Right renal pelvis (tissue), 4 donors: ENCODE measurements at places on chromosomes 7 and 10.

DNA sequence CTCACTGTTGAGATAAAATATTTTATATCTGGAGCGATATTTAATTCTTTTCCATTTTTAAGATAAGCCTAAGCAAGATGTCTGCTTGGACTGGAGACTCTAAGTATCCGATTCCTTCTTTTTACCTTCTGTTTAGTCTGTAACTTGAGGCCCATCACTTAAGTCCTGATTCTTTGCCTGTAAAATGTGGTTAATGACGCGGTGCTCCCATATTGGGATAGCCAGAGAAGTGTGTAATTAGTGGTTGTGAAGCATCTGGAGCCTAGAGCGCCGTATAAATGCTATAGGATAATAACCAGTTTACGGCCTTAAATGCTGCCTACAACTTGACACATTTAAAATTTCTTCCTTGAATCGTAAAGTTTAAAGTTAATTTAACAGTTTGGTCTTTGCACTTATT is 132.9 kb downstream of the CHN2 start:
- no peak for DNase-seq

- no peak for DNase-seq
Observed at GRCh38 chr10:121459622-121460453, 138.4 kb downstream of the FGFR2 start.

- DNase-seq: no peak
Observed at GRCh38 chr10:125629758-125630376, 53.1 kb downstream of the TEX36 start.

GRCh38 chr7:1978656-1979590 is 253.8 kb downstream of the MAD1L1 start:
- DNase-seq: no peak

- no peak for DNase-seq
Observed at GRCh38 chr7:22577470-22578001, 77.5 kb upstream of the STEAP1B start.

- DNase-seq: no peak
Observed at GRCh38 chr7:139476891-139477290, 6.6 kb downstream of the KLRG2 start.

DNA sequence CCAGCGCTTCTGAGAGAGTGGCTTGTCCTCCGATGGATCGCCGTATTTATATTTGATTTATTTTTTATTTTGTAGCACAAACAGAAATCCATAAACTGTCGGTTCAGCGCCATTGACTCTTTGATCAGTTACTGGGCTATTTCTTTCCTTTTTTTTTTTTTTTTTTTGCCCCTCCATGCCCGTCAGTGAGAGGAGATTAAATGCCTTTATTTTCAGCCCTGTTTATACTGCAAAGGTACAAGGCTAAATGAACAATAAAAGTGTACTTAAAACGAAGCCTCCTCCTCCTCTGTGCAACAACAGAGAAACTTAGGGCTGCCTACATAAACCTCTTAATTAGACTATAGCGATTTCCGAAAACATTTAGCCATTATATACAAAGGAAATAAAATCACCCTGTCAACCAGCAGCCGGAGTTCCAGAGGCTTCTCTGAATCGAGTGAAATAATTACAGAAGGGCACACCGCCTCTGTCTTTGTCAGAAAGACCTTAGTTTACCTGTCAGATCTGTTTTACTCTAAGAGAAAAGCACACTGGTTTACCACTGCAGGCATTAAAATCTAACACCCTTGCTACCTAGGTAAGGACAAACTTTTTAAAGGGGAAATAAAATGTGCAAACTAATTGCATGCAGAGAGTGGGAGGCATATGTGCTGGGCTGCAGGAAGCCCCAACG is 3.5 kb downstream of the EBF3 start:
- no peak for DNase-seq

- no peak for DNase-seq
Observed at GRCh38 chr7:11290863-11291262, 317.2 kb downstream of the PHF14 start.

GRCh38 chr10:19788075-19788686 is 28.1 kb upstream of the PLXDC2 start:
- peak; percentile 18 for DNase-seq

DNA sequence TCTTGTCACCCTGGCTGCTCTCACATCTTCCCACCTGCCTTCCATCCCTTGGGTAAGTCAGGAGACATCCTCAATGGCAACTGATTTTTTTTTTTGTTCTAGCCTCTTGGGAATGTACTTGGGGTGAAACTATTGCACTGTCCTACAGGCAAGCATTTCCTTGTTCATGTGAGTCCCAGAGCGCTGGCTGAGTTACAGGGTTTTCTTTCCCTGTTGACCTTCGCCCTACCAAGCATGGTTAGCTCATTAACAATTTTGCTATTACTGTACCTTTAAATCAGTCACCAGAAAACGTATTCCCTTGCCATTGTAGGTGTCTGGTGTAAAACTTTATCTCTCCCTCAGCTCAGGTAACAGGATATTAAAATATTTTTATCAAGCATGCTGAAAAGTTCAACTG is 98.9 kb downstream of the PRLHR start:
- no peak for DNase-seq

- no peak for DNase-seq
Observed at GRCh38 chr7:92727755-92728154, 108.6 kb downstream of the CDK6 start.

DNA sequence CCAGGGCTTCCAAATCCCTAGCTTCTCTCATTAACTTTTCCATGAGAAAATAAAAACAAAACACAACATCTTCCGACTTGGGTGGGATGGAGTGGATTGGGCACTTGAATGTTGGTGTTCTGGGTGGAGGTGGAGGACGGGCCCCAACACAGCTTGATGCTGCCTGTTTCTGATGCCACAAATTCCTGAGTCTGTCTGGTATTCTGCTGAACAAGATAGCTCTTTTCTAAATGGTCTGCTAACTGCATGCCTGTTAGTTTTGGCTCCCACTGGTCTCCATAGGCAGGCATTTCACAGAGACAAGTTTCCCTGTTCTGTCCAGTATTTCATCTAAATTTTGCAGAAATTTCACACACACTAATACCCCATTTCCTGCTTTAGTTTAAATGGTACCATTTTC is 160.9 kb upstream of the FZD8 start:
- no peak for DNase-seq

DNA sequence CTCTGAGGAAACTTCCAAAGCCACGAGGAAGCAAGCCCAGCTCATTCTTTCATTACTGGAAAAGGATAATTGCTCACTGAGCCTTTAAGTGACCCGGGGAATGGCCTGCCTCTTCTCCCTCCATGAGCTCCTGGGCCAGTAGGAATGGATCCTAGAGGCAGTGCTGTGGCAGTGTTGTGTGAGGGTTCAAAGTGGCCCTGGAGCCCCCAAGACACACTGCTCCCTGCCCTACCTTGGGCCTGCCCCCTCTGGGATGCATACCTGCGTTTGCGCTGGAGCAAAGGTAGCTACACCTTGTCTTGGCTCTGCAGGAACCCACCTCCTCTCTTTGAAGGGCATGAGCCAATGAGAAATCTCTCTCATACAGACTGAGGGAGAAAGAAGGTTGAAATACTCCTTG is 115.8 kb upstream of the ANLN start:
- DNase-seq: no peak

DNA sequence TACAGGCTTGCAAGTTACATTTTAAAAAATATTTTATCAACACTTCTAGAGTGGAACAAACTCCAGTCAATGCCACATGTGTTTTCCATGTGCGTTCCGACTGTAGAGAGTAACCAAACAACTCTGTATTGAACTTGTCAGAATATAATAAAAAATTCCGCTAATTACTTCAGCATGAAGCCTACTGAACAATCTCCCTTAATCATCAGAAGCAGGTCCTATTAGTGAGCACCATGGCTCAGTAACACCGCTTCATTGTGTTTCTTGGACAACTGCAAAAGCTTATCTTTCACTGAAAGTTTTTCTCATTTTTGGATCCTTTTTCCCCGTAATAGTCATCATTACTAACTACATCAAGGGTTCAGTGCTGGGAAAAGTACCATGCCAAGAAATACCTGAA is 117.0 kb downstream of the MKX start:
- DNase-seq: no peak

GRCh38 chr7:21778953-21779352 is 166.7 kb downstream of the CDCA7L start:
- no peak for DNase-seq
